ENCODE measurements at places on chromosomes 16 and 17.

- no peak for DNase-seq
These were observed 753.9 kb upstream of the EEF2KMT start for GRCh38 chr16:5851393-5851982.

DNA sequence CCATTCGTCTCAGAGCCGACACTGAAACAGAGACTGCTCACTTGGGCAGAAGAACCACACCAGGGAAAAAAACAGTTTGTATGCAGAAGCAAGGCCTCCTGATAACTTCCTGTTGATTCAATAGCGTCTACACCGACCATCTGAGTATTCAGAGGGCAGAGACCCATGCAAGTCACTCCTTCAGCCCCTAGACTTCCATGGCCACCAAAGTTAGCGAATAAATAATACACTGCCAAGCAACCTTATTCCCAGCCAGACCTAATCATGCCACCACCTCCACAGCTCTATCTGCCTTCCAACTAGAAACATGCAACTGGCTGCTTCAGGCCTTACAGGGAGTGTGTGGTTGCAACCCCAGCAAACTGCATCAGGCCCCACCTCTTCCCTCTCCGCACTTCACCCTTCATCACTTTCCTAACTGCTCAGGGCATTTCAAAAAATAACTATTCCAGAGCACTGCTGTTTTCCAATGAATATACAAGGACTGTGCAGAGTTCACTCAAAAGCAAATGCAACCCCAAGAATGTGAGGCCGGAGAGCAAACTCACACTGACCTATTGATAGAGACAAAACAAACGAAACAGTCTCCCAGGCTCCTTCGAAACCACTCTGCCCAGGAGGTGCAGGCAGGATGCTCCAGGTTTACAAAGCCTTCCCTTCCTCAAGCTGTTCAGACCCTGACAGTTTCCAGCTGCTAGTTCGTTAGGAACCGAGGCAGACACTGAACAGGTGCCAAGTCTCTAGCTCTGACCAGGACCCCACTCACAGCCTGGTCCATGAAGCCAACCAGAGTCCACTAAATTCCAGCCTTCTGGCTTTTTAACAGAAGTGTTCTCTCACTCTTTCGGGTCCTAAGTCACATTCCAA, 3.6 kb downstream of the USP7 start:
- peak; percentile 53 for DNase-seq

DNA sequence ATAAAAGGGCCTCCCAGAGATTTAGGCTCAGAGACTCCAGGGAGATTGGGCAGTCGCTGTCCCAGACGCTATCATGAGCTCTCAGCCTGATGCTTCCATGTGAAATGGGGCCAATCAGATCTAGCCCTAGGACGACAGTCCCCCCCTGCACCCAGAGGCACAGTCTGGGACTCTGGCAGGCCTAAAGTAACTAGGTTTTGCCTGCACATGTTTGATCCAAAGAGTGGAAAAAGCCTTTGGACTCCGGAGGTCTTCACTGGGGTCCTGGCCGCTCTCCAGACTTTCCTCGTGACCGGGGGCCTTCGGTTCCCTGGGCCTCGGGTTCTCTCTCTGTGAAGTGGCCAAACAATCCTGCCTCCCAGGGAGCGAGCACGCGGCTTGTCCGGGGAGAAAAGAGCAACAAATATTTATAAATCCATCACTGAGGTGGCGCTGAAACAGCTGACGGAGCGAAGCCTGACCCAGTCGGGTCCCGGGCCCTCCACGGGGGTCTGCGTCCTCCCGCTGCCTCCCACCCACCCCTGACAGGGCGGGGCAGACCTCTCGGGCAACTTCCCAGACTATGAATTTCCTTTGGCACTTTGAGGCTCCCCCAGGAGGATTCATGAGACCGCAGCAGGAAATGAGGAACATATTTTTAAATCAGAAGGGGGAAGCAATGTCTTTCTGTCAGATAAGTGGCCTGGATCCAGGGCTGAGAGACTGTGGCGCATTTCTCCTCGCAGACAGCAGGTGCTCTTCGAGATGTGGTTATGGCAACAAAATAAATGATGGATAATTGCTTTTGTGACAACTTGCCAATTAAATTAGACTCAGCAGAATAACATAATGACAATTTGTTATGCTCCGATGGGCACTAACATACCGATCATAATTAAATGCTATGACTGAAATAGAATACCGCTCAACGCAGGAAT, 38.9 kb downstream of the MRPS23 start:
- DNase-seq = peak; percentile 77

DNA sequence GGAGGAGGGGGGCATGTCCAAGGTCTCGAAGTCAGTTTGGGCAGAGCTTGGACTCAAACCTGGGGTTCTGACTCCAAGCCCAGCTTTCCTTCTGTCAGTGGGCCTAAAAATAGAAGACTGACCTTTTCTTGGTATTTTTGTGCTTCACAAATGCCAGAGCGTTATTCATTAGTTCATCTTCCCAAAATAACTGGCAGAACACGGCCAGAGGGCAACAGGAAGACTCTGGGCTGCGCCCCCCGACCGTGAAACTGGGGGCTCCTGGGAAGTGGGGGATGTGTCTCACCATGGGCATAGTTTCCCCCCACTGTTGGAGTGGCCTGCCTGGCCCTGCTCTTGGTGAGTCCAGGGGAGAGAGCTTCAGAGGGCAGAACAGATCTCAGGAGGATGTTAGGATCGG, 94.0 kb downstream of the SOCS1 start:
- DNase-seq = no peak

DNA sequence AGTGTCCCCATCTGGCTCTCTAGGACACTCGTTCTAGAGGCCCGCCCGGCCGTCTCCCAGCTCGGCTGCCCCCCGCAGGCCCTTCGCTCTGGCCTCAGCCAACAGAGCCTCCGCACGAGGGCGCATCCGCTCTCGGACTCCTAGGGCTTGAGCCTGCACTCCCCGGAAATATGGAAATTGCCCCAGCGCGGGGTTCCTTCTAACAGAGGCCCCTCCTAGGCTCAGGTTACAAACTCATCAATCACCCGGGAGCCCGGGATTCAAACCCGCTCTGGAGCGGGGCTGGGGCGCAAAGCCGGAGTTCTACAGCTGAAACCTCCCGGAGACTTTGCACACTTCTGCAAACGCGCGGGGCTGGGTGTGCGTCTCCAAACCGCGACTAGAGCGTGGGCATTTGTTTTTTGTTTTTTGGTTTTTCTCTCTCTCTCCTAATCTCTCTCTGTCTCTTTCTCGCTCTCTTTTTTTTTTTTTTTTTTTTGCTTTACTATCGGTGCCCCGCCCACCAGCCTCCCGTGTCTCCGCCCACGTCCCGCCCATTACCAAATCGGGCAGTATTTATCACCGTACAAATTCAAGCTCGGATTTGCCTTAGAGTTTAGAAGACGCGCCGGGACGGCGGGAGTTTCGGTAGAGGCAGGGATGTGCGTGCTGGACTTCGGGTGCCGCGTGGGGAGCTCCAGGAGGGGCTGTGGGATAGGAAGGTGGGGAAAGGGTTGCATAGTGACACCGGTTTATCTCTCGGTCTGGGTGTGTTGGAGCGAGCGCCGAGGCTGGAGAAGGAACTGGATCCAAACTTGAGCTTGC, 2.4 kb upstream of the FOXL1 start:
- DNase-seq = peak; percentile 77

- no peak for DNase-seq
These were observed 53.1 kb downstream of the PLD6 start for GRCh38 chr17:17153071-17153470.
